ENCODE measurements at places on chromosomes 12 and 14.

DNA sequence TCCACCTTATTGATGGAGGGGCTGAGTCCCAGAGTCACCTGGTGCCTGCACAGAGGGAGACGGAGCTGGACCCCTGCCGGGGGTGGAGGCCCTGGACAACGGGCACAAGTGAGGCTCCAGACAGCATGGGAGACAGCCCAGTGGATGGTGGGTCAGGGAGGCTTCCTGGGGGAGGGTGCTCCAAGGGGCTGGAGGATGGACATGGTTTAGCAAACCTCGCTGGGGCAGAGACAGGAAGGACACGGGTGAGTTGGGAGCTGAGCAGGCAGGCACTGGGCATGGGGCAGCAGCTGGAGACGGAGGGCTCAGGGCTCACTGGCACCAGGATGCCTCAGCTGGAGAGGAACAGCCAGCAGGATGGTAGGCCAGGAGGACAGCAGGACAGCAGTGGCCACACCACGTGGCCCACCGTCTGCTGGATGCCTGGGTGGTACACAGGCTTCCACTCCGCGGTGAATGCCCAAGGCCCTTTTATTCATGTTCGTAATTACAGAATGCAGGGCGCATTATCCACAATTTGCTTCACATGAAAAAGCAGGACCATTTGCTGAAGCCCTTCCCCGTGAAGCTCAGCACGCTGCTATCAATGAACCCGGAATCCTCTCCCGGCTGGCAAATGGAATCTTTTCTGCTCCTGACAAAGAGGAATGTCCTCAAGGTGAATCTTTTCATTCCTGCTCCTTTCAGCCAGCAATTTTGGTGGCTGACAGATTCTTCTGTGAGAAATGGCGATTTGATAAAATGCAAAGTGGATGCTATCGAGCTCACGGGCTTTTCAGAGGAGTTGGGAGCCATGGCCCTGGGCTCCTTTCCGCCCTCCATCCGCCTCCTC is 138.1 kb upstream of the C14orf180 start:
- DNase-seq, result no peak

DNA sequence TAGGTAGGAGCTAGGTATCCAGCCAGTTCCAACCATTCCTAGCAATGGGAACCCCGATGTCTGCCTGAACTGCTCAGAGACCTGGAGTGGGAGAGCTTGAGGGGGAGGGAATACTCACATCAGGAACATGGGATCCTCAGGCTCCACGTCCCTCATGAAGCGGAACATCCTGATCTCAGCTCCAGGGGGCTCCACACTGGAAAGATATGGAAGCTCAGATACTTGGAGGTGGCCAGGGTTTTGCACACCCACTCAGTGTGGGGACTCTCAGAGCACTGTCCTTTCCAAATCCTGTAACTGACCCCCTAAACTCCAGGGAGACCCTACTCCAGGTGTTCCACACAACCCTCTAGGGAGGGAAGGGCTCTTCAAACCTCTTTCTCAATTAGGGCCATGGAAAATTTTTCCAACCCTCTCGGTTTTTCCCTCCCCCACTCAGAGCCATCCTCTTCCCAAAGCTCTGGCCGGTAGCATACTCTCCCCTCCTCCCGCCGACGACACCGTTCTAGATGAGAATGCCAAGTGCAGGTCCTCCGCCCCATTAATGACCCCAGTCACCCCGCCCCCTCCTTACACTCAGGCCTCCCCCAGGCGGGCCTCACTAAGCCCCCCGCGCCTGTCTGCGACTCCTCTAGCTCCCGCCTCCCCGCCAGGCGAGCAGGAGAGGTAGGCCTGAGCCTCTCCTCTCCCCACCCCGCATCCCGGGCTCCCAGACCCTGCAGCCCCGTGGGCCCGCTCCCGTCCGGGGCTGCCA is 597 bp downstream of the MLF2 start:
- DNase-seq, result no peak

DNA sequence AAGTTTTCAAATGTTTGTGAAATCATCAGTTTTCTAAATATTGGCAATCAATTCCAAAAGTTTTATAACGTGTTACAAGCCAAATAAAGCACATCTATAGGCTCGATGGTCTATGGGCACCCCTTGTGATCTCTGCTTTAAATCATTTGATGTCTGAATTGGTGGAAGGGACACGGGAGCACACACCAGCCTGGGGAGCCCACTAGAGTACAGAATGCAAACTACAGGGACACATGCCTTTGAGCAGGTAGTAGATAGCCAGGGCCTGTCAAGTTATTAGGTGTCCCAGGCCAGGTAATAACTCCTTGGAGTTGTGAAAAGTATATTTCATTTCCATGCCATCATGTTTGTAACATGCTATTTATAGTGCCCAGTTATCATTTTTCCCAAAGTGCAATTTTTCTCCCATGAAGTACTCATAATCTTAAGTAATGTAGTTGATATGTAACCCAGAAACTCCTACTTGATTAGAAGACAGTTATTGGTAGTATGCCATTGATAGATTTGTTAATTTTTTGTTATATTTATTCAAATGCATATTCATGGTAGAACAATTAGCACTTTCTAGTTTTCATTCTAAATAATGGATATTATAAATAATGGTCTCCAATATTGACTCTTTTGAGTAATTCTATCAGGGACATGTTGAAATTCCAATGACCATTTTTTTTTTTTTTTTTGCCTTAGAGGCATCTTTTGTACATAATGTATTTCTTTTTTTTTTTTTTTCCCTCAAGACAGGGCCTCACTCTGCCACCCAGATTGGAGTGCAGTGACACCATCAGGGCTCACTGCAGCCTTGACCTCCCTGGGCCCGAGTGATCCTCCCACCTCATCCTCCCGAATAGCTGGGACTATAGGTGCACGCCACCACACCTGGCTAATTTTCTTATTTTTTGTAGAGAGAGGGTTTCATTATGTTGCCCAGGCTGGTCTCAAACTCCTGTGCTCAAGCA is 96.9 kb upstream of the FGD4 start:
- DNase-seq, result peak; percentile 1

- DNase-seq, result no peak
These were observed 2.4 kb downstream of the CCDC177 start for GRCh38 chr14:69572030-69572840.

DNA sequence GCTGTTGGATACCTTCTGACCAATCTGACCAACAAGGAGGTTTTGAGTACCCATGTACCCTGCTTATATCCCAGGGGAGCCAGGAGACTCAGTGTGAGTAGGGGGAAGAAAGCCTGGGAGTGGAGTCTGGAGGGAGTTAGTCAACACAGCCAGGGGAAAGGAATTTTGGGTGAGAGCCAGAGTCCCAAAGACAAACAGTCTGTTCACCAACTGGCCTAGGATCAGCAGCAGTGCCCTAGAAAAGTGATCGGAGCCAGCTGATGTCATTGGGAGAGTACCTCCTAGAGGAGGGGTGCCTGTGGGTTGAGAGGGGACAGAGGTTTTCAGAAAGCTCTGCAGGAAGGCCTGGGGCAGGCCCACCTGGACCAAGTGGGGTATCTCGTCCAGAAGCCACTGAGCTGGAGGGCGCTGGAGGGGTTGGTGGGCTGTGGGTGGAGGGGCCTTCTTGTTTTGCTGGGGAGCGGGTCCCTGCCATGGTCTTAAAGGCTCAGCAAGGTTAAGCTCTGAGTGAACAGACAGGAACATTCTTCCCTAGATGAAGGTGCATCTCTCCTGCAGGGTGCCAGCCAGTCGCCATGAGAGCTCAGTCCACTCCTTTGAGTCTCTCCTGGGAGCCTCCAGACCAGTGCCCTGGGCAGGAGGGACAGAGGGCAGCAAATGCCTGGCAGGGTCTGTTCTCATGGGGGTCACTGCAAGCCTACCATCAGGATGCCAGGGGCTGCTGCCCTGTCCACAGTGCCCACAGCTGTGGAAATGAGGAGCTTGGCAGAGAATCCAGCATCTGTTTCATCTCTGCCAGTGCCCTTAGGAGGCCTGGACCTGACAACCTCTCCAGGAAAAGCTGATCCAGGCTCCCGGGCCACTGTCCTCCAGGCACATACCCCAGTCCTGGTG is 63.6 kb downstream of the CHGA start:
- no peak for DNase-seq

DNA sequence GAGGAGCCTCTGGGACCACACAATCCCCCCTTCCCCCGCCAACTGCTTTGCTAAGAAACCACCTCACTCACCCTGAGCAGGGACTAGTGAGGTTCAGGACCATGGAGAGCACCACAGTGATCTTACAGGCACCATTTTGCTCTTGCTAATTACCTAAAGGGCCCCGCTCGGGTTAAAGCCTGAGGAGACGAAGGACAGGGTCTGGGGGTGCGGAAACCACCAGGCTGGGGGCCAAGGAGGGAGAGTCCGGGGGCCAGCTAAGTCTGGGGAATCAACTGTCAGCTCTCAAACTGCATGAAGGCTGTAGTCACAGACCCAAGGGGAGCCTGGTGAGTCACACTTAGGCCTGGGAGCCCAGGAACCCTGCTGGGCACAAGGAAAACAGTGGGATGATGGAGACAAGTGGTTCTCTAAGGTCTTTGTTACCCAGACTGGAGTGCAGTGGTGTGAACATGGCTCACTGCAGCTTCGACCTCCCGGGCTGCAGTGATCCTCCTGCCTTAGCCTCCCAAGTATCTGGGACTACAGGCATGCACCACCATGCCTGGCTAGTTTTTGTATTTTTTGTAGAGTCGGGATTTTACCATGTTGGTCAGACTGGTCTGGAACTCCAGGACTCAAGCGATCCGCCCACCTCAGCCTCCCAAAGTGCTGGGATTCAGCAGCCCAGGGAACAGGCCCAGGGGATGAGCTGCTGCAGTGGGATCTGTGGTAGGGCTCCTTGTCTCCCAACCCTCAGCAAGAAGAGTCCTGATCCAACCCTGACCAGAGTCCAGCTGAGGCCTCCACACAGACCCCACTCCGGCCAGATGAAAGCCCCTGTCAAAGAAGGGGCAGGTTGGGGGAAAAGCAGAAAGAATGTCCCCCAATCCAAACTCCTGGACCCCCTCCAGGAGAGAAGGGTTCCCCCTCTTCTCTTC is 98.8 kb downstream of the CALM1 start:
- peak; percentile 33 for DNase-seq

- no peak for DNase-seq
These were observed 138.5 kb downstream of the KICS2 start for GRCh38 chr12:64083285-64084210.

GRCh38 chr12:4269279-4269991 is 4.1 kb upstream of the CCND2 start:
- DNase-seq, result peak; percentile 94

DNA sequence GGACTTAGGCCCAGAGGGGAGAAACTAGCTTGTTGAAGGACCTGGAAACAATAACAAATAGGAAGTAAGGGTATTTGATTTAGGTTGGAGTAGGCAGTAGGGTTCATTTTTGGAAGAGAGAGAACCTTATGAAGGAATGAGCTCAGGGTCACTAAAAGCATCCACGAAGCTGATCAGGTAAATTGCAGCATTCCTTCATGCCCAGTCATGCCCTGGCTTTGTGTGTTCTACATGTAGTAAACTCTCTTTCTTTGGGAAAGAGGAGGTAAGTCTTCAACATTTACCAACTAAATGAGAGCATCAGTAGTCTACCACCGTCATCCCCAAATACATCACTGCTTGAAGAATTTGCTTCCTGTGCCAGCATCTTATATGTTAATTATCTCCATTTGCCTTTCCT is 54.7 kb downstream of the CPSF2 start:
- no peak for DNase-seq

GRCh38 chr12:65606008-65606766 is 218.1 kb upstream of the HMGA2 start:
- no peak for DNase-seq

DNA sequence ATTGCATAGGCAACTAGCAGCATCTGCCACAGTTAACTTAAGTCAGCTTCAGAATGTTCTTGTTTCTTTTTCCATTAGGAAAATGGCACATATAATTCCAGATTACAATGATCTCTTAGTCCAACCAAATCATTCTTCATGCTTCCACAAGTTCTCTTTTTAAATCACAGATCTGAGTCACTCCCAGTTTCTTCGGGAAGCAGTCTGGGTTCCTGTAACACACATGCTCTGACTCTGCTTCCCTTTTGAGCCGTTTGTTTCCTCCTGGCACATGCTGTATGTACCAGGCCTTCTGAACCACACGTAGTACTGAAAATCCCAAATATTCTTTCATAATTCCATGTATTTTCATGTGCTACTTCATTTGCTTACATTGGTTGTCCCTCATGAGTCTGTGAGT is 388.8 kb upstream of the PDE3A start:
- DNase-seq, result no peak

GRCh38 chr12:121794534-121795033 is 1.1 kb upstream of the RHOF start:
- DNase-seq, result peak; percentile 50

- DNase-seq, result peak; percentile 62
These were observed 1.8 kb downstream of the FBXL14 start for GRCh38 chr12:1592444-1593173.

DNA sequence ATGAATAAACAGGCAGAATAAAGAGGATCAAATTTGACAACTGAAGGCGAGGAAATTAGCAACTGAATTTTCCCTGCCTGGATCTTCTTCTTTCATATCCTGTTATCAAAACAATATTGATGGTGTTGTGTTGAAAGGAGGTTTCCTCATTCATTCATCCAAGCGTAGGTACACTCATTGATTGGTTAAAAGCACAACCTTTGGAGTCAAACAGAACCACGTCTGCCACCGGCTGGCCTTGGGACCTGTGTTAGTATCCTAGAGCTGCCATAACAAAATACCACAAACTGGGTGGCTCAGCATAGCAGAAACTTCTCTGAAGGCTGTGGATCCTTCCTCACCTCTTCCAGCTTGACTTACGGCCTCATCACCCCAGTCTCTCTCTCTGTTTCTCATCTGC is 268.6 kb upstream of the PWP1 start:
- DNase-seq, result no peak

GRCh38 chr14:55123101-55123500 is 6.0 kb upstream of the LGALS3 start:
- DNase-seq, result no peak

DNA sequence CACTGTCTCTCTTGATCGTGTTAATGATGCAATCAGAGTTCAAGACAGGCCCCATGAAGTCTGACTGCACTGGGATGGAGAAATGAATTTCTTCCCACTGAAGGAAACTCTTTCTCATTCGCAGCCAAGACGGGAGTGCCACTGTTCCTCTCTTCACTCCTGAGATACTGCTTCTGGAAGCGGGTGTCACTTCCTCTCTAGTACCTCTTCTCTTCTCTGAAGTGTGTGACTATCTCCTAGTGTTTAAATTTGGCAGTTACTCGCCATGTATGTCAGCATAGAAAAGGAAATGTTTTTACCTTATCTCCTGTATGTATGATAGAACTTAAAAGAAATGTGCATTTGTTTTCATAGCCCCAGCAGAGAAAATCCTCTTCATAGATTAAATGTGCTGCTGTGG is 215.2 kb downstream of the ANO6 start:
- no peak for DNase-seq

GRCh38 chr12:2396448-2396871 is 343.7 kb downstream of the CACNA1C start:
- DNase-seq, result no peak

- peak; percentile 70 for DNase-seq
These were observed 283.3 kb upstream of the PWP1 start for GRCh38 chr12:107402041-107403022.
